ENCODE measurements at places on chromosomes 1 and 21.
A peak's percentile ranks its signal among the peaks of the same experiment; 100 is the strongest.

DNA sequence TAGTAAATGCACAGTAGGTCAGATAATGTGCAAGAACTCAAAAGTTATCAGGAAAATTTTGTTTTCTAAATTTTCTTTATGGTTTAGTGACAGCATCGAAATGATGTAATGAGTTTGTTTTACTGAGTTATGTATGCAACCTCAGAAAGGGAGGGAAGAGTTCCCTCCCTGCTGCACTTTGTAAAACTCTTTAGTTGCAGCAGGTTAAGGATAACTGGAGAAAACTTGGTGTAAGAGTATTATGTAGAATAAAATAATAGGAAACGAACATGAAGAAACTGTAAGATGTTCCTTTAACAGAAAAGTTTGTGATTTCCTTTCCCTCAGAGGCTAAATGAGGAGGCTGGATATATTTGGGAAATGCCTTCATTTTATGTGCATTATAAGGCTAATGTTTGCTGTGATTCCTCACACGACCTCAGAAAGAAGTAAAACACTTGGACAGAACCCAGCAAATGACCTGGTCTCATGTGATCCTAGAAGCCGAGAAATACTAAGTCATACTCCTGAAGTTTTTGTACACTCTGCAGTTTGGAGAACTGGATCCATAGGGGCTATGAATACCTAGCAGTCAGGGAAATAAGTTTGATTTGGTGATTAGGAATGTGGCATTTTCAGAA, 35.4 kb downstream of the ADGRL2 start:
- DNase-seq: no peak

GRCh38 chr1:225890346-225891228, 1.6 kb upstream of the LEFTY1 start:
- no peak for DNase-seq

- no peak for DNase-seq
Measured at GRCh38 chr1:2310332-2311183, 80.8 kb downstream of the MORN1 start.

GRCh38 chr1:99306644-99307043, 42.4 kb downstream of the PLPPR4 start:
- DNase-seq: no peak

DNA sequence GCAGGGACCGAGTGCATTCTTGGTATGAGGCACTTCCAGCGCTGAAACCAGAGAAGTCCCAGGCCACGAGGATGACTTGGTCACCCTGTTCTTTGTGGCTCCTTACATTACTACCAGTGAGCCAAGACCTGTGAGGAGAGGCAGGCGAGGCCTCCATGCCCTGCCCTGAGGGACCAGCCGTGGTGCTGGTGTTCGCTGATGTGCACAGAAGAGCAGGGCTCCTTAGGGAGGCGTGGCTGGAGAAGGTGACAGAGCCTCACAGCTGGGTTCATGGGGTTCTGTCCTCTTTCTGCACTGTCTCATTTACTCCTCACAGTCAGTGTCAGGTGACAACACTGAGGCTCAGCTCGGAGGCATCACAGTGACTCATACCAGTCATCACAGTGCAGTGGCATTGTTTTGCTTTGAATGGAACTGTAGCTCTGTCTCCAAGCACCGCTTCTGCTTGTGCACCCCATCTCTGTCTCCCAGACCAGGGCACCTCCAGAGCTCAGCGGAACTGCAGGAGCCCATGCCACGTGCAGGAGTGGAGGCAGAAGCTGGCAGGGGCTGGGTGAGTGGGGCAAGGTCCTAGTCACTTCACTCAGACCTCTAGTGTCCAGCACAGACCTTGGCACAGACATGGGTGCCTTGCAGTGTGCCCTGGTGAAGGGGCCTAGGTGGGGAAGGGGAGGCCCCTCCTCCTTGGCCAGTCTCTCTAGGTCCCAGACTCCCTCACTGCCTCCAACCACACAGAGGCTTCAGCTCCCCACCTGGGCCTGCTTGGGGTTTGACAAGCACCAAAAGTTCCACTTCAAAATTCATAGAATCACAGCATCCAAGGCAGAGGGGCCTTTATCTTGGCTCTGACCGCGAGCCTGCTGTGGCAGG, 310.9 kb downstream of the MATN1 start:
- DNase-seq: peak; percentile 34

DNA sequence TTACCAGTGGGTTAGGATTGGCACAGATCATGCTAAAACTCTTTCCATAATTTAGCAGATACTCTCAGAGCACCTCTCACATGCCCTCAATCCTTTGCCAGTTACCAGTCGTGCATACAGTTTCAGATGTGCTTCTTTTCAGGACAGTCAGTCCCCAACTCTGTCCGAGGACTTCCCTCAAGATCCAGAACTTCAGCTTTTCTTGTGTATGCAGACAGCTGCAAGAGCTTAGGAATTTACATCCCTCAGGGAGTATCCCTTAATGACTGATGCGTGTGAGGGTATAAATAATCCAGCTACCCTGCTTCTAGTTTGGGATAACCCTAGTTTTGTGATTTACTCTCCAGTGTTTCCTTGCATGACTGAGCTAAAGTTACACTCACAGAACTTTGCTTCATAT, 393.0 kb upstream of the PLXNA2 start:
- no peak for DNase-seq

- DNase-seq: no peak
Measured at GRCh38 chr1:87318806-87319205, 9.9 kb upstream of the LMO4 start.

DNA sequence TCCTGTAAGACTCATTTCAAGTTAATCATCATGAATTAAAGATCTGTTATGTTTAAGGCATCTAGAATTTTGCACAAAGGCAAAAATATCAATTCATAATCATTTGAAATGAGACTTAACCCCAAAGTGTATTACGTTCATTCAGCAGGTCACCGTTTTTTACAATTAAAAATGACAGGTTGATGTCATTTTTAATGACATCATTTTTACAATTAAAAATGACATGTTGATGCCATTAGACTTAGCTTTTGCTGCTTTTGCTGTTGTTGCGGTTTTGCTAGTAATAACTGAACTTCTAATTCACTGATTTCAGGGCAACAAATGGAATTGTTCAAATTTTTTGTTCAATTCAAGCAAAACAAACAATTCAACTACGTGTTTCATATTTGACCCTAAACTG, 17.0 kb downstream of the PRMT6 start:
- no peak for DNase-seq

- peak; percentile 37 for DNase-seq
Measured at GRCh38 chr1:161139766-161140165, 7.3 kb upstream of the DEDD start.

DNA sequence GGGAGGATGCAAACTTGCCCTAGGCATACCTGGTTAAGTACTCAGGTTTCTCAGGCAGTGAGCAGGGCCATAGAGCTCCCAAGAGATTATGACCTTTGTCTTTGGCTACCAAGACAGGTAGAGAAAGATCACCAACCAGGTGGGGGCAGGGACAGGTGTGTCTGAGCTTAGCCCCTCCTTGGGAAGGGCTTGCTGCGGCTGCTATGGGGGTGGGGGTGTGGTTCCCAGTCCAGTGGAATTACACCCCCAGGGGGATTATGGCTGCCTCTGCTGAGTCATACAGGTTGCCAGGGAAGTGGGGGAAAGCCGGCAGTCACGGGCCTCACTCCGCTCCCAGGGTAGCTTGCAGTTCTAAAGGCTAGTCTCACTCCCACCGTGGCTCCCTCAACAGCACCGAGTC, 65.2 kb upstream of the FAM163A start:
- no peak for DNase-seq

GRCh38 chr21:29741761-29742160, 198.0 kb downstream of the GRIK1 start:
- DNase-seq: no peak

DNA sequence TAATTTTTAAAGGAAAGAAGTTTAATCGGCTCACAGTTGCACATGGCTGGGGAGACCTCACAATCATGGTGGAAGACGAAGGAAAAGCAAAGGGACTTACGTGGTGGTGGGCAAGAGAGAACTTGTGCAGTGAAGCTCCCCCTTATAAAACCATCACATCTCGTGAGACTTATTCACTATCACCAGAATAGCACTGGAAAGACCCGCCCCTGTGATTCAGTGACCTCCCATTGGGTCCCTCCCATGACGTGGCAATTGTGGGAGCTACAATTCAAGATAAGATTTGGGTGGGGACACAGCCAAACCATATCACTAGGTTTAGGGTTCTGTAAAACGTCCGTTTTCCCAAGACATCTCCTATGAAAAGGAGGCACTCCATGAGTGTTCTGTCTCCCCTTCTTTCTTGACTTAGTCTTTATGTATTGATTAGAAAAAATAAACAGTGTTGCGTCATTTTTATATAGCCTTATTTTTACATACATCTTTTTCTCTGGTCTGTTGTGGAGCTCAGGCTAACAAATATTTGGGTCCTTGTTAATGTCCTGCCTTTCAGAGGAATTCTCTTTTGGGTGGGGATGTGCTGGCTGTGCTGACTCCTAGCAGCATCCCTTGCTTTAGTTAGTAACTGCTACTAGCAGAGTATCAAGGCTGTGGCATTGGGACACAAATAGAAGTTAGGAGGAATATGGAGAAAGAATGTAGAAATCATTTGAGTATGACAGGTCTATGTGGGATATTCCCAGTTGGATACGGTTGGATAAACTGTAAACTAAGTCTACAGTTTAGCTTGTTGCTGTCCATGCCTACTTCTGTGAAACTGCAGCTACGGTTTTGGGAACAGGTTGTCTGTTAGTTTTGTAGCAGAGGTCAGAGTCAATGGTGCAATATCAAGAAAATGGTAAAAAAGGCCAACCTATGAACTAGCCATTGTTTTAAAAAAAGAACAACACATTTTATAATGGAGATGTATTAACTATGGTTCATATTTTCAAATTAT, 23.5 kb downstream of the BACH1 start:
- no peak for DNase-seq

GRCh38 chr21:44999972-45000636, 60.3 kb downstream of the SLX9 start:
- DNase-seq: no peak

DNA sequence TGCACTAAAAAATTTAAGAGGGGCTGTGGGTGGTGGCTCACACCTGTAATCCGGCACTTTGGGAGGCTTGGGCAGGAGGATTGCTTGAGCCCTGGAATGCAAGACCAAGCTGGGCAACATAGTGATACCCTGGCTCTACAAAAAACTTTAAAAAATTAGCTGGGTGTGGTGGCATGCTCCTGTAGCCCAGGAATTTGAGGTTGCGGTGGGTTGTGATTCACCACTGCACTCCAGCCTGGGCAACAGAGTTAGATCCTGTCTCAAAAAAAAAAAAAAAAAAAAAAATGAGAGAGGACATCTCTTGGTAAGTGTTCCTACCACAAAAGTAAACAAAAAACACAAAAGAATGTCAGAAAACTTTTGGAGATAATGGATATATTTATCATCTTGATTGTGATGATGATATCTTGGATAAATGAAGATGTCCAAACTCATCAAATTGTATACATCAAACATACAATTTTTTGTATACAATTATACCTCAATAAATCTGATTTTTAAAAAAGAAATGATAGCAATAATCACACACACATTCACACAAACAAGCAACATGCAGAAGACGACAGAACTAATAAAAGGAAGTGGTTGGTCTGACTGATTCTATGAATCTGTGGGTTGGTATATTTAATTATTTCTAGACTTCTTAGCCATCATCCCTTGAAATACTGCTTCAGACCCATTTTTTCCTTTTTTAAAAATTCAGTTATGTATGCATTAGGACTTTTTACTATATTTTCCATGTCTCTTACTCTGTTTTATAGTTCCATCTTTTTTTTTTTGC, 465.9 kb downstream of the PLA2G4A start:
- DNase-seq: no peak

- peak; percentile 92 for DNase-seq
Measured at GRCh38 chr1:231460614-231461013, 38.5 kb upstream of the EGLN1 start.

- DNase-seq: no peak
Measured at GRCh38 chr1:70048336-70049094, 156.9 kb downstream of the LRRC40 start.

DNA sequence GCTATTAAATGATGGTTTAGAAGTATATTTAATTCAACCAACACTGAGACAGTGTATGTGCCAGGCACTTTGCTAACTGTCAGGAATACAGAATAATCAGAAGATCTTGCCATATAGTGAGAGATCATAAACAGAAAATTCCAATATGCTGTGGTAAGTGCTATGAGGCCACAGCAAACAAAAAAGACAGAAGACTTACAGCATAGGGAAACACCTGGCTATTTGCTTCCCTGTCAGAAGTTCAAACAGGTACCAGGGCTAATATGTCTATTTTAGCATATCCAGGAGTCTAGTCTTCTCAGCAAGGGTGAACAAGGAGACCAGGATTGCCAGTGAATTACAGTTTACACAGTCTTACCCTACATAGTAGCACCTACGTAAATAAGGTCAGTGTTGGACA, 30.4 kb downstream of the TRIT1 start:
- no peak for DNase-seq

DNA sequence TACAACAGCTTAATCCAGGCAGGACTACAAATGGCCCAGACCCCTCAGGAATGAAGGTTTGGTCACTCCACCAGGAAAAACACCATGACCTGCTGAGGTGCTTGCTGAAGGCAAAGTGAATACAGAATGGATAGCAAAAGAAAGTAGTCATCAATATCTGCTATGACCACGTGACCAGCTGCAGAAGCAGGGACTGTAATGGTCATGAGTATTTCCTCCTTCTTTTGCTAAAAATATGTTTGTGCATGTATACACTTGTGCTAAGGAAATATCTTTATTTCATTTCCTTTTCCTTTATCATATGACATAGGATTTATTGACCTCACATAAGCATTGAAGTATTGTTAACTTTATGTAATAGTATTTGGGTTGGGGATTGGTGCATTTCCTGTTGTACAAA, 26.4 kb upstream of the GOLT1A start:
- DNase-seq: no peak

DNA sequence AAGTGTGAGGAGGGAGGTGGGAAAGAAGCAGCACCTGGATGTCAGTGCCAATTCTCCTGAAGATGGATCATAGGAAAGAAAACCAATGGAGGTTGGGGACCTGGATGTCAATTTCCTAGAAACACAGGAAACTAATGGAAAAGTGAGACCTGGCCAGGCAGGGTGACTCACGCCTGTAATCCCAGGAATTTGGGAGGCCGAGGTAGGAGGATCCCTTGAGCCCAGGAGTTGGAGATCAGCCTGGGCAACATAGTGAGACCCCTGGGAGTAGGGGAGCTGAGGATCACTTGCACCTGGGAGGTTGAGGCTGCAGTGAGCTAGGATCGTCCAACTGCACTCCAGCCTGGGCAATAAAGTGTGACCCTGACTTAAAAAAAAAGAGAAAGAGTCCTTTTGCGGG, 21.4 kb upstream of the SLC9A1 start:
- no peak for DNase-seq

GRCh38 chr1:242670019-242670418, 145.5 kb upstream of the PLD5 start:
- no peak for DNase-seq

- DNase-seq: no peak
Measured at GRCh38 chr1:22569269-22569668, 6.0 kb downstream of the EPHA8 start.

GRCh38 chr1:38940339-38941047, 1.1 kb downstream of the RHBDL2 start:
- no peak for DNase-seq

DNA sequence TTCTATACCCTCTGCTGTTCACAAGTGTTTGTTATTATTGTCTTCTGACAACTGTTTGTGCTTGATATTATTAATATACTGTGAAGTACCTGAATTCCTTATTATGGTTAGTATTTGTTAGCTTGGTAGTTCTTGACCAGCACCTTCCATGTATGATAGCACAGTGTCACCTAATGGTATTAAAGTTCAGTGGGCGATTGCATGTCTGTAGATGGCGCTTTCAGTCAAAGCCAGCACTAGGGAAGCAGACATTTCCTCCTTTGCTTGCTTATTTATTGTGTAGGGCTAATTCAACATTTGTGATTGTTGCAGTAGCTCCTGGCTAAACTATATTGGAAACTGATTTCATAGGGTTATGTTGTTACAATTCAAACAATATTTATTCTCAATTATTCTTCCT, 218.0 kb downstream of the ZP4 start:
- DNase-seq: peak; percentile 0

Data from activated CD4-positive, alpha-beta T cell treated with anti-CD3 and anti-CD28 coated beads, Interleukin-2, amount 50 U/mL, for 16 hours (primary cell).